ENCODE measurements at places on chromosomes 16 and 17.
A peak's percentile ranks its signal among the peaks of the same experiment; 100 is the strongest.

DNA sequence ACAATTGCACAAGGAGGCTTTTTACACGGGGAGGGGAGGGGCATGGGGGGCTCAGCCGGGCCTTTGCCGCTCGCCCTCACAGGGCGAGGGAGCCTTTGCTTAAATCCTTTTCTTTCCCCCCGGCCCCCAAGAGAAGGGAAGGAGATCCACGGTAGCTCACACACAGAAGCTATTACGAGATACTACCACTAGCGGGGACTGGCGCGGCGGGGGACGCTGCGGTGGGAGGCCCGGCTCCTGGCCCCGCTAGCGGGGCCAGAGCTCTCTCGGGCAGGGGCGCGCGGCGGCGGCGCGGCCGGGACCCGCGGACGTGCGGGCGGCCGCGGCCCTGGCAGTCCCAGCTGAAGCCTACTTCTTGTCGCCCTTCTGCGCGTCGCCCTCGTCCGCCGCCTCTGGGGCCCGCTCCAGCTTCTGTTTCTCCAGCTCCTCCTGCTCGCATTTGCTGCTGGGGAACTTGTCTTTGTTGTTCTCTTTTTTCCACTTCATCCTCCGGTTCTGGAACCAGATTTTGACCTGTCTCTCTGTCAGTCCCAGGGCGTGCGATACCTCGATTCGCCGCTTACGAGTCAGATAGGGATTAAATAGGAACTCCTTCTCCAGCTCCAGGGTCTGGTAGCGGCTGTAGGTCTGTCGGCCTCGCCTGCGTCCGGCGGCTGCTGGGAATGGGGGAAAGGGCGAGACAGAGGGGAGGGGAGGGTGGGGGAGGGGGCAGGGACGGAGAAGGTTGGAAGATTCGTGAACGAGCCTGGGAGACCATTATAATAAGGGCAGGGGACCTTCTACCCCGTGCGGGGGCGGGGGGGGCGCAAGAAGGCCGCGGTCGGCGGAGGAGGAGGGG is 2.0 kb downstream of the HOXB8 start:
- no peak for DNase-seq

GRCh38 chr16:10088380-10088793 is 93.8 kb downstream of the GRIN2A start:
- DNase-seq, result no peak

DNA sequence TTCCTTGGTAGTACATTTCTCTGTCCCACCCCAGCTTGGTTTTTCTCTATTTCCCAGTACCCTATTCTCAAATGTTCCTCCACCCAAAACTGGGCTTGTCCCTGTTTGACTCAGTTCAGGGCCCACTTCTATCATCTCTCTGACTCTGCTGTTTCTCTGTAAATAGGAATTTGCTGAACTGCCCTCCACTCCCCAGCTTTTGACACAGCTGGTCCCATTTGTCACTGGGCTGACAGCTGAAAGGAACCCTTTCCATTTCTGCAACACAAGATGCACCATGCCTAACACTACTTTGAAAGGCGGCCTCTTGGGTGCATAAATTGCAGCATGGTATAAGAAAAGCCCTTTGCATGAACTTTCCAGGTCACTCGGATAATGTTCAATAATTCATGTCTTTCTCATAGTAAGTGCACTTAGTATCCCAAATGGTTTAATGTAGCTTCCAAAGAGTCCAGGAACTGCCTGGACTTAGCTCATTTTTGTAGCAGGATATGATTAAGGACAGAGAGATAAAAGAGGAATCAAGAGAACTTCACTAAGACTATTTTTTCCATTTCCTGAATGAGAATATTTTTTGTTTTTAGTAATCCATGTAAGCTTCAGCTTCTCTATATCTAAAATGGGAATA is 256.7 kb downstream of the CDH11 start:
- DNase-seq, result no peak

- no peak for DNase-seq
These were observed at the start of gene CACNG4 for GRCh38 chr17:66963909-66964771. CACNG4 (plus strand) TSS chr17:66964707; CDS start chr17:66964912, 205 bp downstream.

DNA sequence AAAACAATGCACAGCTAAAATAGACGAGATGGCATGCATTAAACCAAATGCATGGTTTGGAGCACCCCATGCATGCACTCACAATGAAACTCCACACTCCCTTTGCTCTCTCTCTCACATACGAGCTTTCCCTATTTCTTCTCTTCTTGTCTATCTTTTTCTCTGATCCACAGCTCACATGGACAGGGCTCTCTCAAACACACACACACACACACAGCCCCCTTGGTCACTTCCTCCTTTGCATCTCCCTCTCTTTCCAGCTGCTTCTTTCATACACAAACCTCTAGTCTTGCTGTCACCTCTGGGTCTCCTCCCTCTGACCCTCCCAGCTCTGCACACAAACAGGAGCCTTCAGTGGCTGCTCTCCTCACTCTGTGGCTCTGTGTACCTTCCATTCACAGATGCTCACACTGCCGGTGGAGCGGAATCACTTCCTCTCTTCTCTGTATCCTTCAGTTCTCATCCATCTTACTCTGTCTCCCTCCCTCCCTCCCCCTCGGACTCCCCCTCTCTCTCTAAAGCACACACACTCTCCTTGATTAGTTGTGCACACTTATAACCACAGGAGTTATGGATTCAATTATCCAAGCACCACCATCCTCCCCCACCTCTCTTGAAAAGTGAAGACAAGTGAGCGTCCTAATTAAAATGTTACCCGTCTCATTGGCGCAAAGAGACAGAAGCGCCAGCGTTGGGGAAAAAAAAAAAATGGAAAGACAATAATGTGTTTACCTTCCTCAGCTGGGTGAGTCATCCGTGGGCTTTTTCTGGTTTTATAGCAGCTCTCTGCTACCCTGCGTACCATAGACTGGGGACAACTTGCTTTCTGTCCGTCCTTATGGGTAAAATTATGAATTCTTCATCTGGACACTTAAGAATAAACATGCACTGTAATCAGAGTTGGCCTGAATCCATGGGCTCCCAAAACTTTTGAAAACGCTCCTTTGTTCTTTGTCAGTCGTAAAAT is 90.8 kb downstream of the SHISA6 start:
- no peak for DNase-seq

DNA sequence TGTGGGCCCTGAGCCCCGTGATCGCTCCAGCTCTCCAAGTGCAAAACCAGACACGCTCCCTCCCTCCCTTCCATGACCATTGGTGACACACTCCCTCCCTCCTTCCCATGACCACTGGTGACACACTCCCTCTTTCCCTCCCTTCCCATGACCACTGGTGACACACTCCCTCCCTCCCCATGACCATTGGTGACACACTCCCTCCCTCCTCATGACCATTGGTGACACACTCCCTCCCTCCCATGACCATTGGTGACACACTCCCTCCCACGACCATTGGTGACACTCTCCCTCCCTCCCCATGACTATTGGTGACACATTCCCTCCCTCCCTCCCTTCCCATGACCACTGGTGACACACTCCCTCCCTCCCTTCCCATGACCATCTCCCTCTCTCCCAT is 56.3 kb downstream of the LMF1 start:
- DNase-seq, result no peak

DNA sequence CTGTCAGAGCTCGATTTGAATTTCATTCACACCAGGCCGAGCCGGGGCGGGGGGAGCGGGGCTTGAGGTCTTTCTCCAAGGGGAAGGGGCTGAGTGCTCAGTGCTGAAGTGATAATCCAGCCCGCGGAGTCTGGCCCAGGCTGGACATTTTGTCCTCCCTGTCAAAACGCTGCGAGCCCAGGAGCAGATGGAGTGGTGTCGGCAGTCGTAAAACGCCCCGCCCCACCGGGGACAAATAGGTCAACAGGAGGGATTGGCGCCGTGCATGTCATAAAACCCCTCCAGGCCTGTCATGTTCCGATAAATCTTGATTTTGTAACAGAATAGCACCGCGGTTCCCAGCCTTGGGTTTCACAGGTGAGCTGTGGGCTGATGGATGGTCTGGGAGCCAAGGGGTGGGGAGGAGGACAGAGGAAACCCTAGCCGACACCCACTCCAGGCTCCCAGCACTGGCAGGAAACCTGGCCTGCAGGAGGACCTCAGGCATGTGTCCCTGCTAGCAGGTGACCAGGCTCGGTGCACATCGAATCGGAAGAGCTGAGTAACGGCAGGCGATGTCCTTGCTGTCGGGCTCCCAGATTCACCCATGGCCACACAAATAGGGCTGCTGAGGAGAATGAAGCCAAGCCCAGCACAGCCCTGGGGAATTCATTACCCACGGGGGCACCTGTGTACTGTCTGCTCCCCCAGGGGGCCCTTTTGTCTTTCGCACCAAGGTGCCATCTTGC is 341.4 kb downstream of the FOXL1 start:
- no peak for DNase-seq

- no peak for DNase-seq
These were observed 6.9 kb downstream of the CAMKK1 start for GRCh38 chr17:3885970-3886369.

DNA sequence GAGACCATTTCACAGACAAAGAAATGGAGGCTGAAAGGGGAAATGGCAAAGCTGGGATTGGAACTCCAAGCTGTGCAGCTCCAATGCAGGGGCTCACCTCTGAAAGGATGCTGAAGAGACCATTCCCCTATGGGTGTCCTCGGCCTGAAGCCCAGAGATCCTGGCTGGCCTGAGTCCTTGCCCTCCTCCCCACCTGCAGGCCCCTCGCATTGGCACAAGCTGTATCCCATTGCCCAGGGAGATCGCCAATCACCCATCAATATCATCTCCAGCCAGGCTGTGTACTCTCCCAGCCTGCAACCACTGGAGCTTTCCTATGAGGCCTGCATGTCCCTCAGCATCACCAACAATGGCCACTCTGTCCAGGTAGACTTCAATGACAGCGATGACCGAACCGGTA is 2.6 kb downstream of the CA7 start:
- no peak for DNase-seq

- DNase-seq, result no peak
These were observed 82.8 kb downstream of the SKAP1 start for GRCh38 chr17:48347177-48347576.

- no peak for DNase-seq
These were observed 107.2 kb upstream of the NETO2 start for GRCh38 chr16:47250983-47251382.

DNA sequence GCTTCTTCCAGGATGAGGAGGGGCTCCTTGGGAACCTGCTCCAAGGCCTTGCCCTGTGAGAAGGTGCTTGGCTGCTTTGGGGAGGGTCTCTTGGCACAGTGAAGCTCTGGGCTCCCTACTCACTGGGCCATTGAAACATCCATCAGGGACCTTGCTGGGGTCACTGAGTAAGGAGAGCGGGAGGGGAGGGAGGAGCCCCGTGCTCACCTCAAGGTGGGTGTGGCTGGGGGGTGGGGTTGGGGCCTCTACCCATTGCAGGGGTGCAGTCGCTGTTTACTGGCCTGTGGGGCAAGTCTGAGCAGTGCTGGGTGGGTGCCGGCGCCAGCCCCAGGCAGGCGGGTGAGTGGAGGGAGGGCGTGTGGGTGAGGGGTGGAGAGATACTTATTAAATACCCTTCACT is 9.9 kb downstream of the TNS4 start:
- DNase-seq, result no peak

DNA sequence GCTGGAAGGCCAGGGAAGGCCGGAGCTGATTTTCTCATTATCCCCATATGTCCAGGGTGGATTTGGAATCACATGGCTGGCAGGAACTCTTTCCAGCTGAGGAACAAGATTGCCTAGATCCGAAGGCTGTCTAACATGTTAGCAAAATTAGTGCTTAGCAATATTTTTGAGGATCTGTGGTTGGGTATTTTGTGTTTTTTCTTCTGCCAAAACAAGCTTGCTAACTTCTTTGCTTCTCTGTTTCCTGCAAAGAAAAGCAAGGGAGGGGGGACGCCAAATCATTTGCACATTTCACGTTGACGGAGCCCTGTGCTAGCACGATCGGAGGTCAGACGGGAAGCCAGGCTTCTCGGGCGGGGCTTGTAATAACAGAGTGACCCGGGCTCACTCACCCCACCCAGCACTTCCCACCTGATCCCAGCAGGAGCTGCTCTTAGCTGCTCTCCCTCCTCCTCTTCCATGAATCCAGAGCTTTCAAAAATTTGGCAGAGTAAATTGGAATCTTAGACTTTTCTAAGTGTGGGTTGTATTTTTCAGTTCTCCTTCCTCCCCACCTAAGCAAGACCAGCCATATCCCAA is 33.3 kb upstream of the FOXF1 start:
- no peak for DNase-seq

DNA sequence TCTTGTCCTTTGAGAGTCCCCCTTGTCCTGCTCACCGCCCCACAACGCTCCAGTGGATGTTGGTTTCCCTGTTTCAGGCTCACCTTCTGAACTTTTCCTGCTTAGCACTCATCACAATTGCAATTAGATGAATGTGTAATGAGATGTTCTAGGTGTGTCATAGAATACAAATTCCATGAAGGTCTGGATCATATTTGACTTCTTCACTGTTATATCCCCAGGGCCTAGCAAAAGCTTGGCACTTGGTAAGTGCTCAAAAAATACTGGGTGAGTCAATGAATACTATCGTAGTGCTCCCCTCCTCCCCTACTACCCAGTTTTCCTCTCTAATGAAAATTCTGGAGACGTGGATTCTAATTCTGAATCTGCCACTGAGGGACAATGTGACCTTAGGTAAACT is 33.1 kb downstream of the DNAH3 start:
- no peak for DNase-seq

- no peak for DNase-seq
These were observed 69.4 kb downstream of the MRC2 start for GRCh38 chr17:62696726-62697490.

- DNase-seq, result peak; percentile 35
These were observed 27.1 kb downstream of the SCPEP1 start for GRCh38 chr17:57004944-57005579.

- DNase-seq, result no peak
These were observed 9.9 kb downstream of the ABR start for GRCh38 chr17:1169929-1170312.

GRCh38 chr17:2361010-2361760 is 23.9 kb downstream of the SGSM2 start:
- DNase-seq, result no peak

DNA sequence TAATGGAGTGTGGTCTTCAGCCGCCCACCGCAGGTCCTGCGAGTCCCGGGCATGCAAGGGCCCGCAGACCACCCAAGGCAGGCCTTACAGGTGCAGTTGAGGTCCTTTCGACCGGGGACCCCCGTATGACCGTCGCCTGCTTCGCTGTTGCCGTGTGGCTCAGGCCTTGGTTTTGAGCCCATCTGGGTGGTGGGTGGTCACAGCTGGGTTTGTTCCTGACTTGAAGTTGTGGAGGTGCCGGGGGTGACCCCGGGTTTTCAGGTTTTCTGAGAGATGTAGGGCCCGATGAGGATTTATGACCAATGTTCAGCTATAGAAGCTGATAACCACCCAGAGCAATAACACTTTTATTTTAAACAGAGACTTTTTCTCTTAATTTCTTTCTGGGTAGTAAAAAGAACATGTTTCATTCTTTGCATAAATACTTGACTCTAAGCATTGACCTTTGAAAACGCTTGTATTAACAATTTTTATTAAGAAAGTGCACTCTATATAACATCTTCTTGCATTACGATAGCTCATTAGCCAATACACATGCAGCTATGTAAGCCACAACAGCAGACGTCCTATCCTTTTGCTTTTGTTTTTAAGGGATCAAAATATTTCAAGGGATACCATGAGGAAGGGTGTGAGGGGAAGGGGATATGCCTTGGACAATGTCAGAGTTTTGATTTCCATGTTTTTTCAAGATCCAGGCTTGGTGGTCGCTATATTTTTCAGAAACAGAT is 1.9 kb downstream of the FOXL1 start:
- DNase-seq, result no peak
